Activated T-helper 1 cell treated with anti-CD3 and anti-CD28 coated beads, Interleukin-12 subunit alpha, Interleukin-12 subunit beta, Interleukin-2, Interleukin-4 antibody, amounts not matched to agents 30 ng/mL and 10 ng/mL and 1 ng/mL, durations not matched to agents 14 hours and 24 hours and 36 hours (primary cell): ENCODE measurements at places on chromosomes 5 and 9.

DNA sequence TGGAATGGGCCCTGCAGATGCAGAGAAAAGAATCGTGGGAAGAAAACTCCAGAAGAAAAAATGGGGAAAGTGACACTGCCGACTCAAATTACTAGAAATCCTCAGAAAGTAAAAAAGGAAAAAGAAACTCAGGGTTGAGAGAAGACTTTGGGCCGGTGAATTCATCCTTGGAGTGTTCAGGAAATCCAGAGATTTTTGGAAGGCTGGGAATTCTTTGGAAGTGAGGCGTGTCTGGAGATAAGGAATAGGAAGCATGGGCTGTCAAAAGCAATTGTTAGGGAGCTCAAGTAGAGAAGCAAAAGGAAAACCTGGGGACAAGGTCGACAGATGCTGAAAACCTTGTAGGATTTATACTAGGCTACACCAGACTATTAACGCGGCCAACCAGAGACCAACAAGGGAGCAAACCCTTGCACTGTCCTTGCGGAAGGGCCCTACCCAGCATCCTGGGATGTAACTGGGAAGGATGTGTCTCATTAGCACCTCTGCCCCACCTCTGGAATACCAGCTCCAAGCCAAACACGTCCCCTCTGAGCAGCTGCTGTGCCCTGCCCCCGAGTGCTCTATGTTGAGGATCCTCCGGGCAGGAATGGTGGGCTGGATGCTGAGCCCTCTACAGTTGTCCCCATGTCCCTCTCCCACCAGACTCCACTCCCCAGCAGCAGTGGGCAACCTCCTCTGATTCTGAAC lies 11.6 kb downstream of the DAB2IP start:
- DNase-seq: no peak

DNA sequence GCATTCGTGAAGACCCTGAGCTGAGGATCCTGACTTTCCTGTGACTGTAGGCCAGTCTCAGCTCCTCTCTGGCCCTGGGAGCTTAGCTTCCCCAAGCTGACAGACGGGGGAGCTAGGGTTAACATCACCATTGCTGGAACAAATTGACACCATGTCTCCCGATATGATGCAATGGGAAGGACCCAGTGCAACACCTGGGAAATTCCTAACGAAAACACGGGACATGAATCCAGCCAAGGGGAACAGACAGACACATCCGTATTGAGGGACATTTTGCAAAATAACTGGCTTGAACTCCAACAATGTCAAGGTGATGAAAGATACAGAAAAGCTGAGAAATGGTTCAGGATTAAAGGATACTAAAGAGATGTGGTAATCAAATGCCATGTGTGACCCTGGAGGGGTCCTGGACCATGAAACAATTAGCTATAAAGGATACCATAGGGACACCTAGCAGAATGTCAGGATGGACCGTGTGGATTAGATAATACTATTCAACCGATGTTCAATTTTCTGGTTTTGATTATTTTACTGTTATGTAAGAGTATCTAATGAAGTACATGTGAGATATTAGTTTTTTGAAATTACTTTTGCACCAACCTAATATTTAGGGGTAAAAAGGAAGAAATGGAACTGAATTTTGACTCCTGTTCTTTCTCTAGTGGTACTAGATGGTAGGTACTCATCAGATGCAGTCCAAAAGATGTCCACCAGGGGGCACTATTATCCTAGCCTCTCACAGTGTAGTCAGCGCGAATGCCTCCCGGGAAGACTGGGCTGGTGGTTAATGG lies 52.7 kb downstream of the NDST1 start:
- DNase-seq: peak; percentile 71

- DNase-seq: no peak
Observed at GRCh38 chr5:171573451-171574225, 154.2 kb downstream of the FGF18 start.

- no peak for DNase-seq
Observed at GRCh38 chr5:173051746-173052145, 4.4 kb upstream of the CREBRF start.

GRCh38 chr5:121949885-121950284 lies 11.9 kb upstream of the SRFBP1 start:
- DNase-seq: no peak

DNA sequence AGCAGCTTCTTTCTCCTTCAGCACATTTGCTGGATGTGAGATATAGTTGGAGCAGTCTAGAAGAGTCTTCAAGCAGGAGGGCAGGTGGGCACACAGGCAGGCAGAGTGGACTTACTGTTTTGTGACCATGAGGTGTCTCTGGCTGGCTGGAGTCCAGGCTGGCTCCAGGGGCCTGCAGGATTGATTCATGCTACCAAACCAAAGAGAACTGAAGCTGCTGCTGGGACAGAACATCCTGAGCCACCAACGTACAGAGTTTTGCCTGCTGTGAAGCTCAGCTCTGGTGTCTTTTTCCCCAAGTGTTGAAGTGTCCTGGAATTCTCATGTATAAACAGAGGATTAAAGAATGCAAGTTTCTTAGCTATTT lies 45.7 kb downstream of the CYSTM1 start:
- no peak for DNase-seq

DNA sequence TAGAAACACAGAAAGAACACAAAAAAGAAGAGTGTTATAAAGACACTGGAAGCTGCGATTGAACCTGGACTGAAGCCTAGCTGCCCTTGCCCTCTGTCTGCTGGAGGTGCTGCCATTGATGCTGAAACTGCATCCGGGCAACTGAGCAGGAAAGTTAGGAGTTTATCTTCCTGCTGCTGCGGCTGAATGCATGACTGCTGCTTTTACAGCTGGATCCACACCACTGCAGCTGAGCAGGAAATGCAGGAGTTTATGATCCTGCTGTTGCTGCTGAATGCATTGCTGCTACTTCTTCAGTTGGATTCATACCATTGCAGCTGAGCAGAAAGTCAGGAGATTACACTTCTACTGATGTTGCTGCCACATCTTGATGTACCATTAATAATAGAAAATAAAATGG lies 21.8 kb upstream of the JAKMIP2 start:
- DNase-seq: no peak

DNA sequence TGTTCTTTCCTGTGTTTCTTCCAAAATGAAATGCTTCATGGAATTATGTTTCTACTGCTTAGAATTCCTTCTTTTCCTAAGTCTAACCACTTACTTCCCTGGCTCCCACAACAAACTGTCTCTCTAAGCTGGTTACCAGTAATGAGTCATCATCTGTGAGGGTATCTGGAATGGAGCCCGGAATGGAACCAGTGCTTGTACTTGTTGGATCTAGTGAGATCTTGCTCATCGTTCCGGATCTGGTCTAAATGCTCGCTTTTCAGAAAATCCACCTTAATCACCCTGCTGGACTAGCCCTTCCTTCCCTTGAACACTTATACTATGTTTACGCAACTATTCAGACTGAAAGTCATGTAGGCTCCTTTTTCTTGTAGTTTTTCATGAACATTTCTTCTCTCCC lies 184.8 kb downstream of the PBX3 start:
- DNase-seq: no peak

DNA sequence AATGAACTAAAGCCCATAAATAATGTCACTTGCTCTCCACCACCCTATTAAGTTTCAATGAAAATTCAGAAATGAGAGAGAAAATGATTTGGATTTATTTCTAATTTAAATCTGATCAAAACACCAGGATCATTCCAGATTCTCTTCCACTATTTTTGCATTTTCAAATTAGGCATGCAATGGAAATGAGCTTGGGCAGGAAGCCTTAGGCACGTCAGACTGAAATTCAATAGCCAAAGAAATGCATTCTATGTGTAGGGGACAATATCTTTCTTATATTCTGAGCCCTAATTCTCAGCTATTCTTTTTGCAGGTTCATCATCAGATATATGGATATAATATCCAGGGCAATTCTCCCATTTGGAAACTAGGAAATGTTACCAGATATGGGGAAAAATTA lies 132.8 kb downstream of the MCTP1 start:
- DNase-seq: no peak

DNA sequence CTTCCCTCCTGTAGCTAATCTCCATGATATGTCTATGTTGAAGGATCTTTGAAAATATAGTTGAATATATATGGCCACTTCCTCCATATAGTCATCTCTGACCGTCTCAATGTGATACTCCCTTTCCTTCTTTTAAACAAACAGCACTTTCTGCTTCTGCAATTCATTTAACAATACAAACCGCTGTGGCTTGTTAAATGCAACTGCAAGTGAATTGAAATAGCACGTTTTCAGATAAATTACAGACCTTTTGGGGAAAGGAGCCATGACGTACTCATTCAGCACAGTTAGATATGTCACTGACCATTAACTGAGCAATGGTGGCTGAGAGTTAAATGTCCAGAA lies 82.5 kb downstream of the FBXO38 start:
- DNase-seq: no peak

DNA sequence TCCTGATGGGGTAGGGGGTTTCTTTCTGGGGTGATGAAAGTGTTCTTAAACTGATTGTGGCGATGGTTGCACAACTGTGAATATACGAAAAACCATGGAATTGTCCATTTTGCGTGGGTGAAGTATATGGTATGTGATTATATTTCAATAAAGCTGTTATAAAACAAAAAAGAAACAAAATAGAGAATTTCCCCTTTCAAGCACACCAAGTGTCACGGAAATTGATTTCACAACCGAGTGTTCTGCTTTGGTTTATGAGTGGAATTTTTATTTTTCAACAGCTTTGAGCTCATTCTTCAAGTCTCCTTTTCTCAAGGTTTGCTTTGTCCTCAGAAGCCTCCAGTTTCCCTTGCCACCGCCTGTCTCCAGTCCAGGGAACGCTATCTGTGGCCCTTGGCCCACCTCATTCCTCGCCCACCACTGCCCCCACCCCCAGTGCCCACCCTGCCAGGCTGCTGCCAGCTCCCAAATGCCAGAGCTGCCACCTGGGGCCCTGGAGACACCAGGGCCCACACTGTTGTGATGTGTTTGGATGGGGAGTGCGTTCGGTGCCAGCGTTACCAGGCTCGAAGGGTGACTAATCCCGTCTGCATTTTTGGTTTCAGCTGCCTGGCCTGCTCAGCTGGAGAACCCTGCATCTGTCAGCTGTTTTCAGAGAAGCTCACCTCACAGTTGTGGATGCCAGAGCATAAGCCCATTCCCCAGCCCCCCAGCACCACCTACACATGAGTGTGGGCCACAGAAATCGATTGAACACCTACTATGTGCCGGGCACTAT lies 30.4 kb downstream of the DUSP1 start:
- DNase-seq: no peak

DNA sequence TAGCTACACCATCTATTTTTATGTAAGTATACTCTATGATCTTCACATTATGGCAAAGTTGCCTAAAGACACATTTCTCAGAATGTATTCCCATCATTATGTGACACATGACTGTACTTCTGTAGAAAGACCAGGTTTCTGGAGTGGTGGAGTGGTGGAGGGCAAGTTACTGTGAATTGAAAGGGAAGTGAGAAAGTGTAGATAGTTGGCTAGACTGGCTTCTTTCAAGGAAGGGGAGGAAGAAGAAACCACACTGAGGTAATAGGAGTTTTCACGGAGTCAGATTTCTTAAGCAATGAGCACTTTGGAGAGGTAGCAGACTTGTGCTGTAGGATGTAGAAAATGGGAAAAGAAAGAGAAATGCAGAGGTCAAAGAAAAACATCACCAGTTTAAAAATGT lies 50.9 kb upstream of the EQTN start:
- DNase-seq: no peak
